ENCODE measurements at places on chromosomes 11 and 22. TPM values are rescaled to one million over a fixed set of nuclear protein-coding genes. Genes with fewer than 3 reads are reported as not detected.

GLB1L3 gene
- 3.0 TPM for polyA plus RNA-seq

SPI1 gene
- not detected for polyA plus RNA-seq

FIBIN gene
- polyA plus RNA-seq: not detected

LMO1 gene
- polyA plus RNA-seq: not detected

PRDM11 gene
- polyA plus RNA-seq: 0.38 TPM

SLC5A1 gene
- polyA plus RNA-seq: not detected

ZNF215 gene
- not detected for polyA plus RNA-seq

MYH9 gene
- 98.9 TPM for polyA plus RNA-seq

APLNR gene
- polyA plus RNA-seq: not detected

FGF4 gene
- not detected for polyA plus RNA-seq
